ENCODE measurements at places on chromosomes 2 and 18.

- no peak for DNase-seq
These were observed 13.7 kb downstream of the CYB5A start for GRCh38 chr18:74278058-74278457.

GRCh38 chr2:230934231-230935129, 9.4 kb upstream of the GPR55 start:
- DNase-seq = no peak

DNA sequence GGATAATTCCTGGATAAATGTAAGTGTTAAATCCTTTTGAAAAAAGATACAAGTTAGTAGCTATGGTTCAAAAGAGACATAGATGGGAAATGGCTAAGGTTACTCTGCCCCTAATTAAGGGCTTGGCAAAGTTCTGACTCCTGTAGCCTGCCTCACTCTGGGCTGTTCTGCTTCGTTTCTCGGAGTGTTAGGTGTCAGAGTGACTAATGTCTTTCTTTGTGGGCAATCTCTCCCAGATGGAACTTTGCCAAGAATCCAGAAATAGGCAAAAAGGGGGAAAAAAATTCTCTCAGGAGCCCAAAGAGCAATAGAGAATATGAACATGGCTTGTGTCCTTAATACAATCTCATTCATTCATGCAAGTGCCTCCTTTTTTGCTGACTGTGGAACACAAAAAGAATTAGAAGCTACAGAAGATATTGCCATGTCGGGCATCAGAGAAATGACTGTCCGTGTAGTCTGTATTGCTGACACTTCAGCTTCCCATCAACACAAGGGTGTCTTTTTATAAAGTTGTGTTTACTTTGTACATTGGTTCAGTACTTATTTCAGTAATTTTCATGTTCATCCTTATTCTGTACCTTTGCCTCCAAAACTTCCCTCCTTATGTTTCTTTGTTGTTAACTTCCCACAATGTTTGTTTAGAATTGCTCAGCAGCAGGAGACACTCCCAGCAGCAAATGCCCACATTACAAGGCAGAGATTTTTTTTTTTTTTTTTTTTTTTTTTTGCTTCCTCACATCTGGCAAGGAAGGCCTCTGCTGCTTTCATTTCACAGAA, 134.0 kb downstream of the FTCDNL1 start:
- no peak for DNase-seq

DNA sequence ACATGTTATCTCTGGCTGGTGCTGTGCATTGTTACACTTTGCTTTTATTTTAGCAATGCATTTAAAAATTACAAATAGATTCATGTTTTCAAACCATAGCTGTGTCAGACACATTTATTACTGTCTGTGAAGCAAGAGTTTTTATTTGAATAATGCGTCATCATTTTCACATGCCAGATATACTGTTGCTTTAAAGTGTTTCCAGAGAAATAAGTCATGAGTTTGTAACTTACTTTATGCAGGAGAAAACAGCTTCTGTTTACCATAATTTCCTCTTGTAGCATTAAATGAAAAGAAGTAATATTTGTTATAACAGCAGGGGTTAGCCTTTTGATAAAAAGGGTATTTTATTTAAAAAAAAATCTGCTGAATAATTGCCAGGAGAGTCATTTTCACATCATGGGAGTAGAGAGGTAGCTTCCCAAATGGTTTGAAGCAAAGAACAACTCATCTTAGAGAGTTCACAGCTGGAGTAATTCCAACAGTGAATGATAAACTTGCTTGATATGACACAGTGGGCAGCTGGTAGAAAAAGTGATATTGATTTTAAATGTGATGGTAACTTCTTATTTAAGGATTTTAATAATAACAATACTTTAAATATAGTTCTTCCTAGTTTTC, 1274.5 kb upstream of the CRIM1 start:
- DNase-seq = no peak

- no peak for DNase-seq
These were observed 5.1 kb downstream of the POLR1B start for GRCh38 chr2:112547333-112547732.

GRCh38 chr18:22930089-22930713, 2.9 kb upstream of the RBBP8 start:
- DNase-seq = peak; percentile 27

DNA sequence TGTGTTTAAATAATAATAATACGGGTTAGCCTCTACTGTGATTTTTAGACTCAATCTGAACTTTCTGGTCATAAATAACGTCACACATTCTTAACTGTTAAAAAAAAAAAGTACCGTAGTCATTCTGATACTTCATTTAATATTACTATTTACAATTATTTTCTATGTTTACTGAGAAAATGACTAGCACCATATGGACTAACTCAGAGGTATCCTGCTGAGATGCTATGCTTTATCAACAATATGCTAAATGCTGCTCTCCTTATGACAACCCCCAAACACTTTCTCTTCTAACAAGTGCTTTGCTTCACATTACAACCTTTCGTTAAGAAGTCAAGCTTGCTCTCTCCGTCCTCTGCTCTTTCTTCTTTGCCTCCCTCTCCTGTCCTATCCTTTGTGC, 182.1 kb downstream of the AFF3 start:
- no peak for DNase-seq

GRCh38 chr18:14221689-14222088, 89.5 kb upstream of the ZNF519 start:
- DNase-seq = no peak

DNA sequence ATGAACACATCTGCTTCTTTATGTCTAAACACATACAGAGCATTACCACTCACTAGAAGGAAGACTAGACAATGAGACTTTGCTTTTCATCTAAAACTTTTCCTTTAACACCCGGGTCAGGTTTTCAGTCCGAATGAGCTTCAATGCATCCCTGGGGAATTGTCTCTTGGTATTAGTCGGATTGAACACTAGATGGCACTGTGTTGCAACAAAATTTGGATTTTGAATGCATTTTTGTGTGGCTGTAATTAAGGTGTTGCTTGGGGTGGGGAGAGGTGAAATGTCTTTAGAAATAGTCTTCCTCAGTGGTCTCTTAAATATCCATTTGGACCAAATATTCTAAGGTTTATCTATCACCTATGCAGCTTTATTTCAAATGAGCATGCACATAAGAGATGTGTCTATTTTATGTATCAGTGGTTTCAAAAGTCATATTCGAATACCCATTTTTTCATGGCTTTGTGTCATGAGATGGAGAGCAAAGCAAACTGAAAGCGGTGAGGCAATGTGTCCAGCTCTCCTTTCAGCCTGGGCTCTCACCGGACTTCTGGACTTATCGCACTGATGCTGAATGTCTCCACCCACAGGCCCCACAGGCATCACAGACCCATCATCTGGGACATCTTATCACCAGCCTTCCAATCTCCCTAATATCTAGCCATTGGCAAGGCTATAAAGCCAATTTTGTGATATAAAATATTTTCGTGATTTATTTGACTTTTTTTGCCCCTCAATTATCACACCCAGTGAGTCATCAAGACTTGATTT, 510.3 kb downstream of the RNF144A start:
- DNase-seq = peak; percentile 38

- no peak for DNase-seq
These were observed 9.3 kb upstream of the MTERF4 start for GRCh38 chr2:241111440-241111805.

DNA sequence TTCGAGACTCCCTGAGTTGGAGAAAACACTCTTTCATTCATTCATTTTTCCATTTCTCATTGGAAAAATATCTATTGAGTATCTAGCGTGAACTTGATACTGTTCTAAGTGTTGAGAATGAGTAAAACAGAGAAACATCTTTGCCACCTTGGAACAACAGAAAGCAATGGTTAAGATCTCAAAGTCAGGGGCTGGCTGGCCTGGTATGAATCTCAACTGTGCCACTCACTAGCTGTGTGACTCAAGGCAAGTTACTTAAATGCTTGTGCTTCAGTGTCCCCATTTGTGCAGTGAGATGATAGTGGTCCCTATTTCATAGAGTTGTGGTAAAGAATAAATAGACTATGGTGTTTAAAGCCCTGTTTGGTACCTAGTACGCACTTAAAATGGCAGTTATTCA, 415.2 kb downstream of the NBAS start:
- DNase-seq = no peak

DNA sequence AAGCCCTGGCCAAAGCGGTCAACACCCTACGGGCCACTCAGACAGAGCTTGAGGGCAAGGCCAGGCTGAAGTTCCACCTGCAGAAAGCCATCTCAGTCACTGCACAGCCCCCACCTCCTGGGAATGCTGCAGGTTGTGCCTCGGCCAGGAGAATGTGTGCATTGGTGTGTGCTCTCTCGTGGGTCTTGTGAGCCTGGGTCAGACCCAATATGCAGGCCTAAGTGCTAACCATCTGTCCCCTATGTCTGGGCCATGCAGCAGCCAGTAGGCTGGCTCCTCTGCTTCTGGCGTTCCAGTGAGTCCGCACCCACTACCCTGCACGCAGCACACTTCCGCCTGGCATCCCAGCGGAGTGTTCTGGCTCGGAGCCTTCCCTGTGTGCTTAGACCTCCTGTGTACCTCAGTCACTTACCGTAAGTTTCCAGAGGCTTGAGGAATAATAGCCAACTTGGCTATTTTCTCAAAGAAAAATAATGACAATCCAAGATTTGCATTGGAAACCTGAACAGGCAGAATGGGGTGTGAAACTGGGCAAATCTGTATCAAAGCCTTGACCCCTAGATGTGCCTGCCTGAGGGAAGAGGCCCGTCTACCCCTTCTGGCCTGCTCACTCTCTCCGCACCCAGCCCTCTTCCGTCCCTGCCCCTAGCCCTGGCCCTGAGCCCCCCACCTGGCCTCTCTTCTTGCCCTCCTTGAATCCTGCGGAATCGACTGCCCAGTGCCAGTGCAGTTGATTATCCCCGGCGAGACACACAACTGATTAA, 7.2 kb downstream of the SIX3 start:
- no peak for DNase-seq

GRCh38 chr2:62722679-62723078, 17.2 kb downstream of the EHBP1 start:
- no peak for DNase-seq

- DNase-seq = no peak
These were observed 1090.2 kb downstream of the SUCLG1 start for GRCh38 chr2:83368916-83369315.
